Ovary (tissue), 10 donors: ENCODE measurements at places on chromosomes 12 and 14. TPM values are rescaled to one million over a fixed set of nuclear protein-coding genes. Genes with fewer than 3 reads are reported as not detected.

The ACOT6 gene
- total RNA-seq: not detected

The NABP2 gene
- total RNA-seq: 43.7 TPM

The OR4K14 gene
- not detected for total RNA-seq

The RPGRIP1 gene
- total RNA-seq: 0.34 TPM

The BCL2L14 gene
- not detected for total RNA-seq

The NXPH4 gene
- not detected for total RNA-seq

The DBX2 gene
- not detected for total RNA-seq

The IGF1 gene
- 9.9 TPM for total RNA-seq

The CLEC14A gene
- total RNA-seq: 13.0 TPM

The KRT7 gene
- total RNA-seq: not detected

The GSG1 gene
- total RNA-seq: not detected

The OR6C2 gene
- not detected for total RNA-seq

The ASCL1 gene
- total RNA-seq: not detected

The APOF gene
- total RNA-seq: not detected

The NAV3 gene
- total RNA-seq: 63.9 TPM

The HIF1A gene
- 116 TPM for total RNA-seq

The FOXG1 gene
- total RNA-seq: 0.22 TPM

The PPM1H gene
- total RNA-seq: 21.0 TPM

The TAS2R31 gene
- 3.4 TPM for total RNA-seq
